Kidney glomerular epithelial cell (primary cell): ENCODE measurements at places on chromosomes 6 and 20.
A peak's percentile ranks its signal among the peaks of the same experiment; 100 is the strongest.

DNA sequence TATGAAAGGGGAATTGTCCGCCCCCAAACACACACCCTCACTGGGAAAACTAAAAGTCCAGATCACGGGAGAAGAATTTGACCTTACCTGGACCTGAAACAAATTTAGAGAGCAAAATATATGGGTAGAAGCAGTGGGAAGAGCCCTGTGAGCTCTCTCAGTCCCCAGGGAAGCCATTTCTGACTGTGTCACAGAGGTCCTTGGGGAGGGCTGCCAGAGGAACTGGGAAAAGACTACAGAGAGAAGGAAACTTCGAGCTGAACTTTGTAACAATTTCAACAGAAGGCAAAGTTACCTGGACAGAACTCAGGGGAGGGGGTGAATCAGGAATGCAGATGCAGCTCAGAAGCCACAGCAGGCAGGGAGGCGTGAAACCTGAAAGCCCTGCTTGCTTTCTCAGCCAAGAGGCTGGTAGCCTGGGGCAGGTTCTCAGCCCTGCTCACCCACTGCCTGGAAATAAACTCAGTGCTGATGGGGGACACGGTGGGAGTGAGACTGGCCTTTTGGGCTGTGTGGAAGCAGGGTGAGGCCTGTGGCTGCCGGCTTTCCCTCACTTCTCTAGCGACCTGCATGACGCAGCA is 163.8 kb downstream of the TMEM200A start:
- no peak for DNase-seq

- DNase-seq = peak; percentile 12
Measured at GRCh38 chr20:43448748-43449535, 8.8 kb upstream of the SRSF6 start.

DNA sequence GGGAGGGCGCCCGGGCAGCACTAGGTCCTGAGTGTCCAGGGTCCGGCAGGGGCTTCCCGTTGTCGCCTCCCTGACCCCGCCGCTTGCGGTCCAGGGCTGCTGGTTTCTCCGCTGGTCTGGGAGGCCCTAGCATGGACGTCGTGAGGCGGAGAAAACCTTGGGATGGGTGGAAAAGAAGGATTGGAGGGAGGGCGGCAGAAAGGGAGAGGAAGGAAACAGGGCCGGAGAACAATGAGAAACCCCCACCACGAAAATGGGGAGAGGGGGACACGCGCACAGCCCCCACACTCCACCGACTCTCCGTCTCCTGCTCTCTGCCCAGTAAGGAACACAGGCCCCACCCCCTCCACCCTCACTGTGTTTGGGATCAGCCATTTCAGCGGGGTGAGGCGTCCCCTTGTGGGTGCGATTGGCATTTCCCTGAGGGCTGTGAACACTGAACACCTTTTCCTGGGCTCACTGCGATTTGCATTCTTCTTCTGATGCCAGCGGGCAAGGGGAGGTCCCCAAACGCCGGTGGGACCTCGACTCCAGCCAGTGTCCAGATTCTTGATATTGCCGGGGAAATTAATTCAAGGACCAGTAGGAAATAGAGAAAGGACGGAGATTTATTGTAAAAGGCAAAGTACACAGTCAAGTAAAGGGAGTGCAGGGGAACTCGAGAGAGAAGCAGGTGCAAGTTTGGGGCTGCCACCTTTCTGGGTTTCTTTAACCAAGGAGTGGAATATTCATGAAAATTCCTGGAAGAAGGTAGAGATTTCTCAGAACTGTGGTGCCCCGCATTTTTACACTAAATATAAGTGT is 3.3 kb upstream of the RAET1G start:
- DNase-seq = peak; percentile 52

DNA sequence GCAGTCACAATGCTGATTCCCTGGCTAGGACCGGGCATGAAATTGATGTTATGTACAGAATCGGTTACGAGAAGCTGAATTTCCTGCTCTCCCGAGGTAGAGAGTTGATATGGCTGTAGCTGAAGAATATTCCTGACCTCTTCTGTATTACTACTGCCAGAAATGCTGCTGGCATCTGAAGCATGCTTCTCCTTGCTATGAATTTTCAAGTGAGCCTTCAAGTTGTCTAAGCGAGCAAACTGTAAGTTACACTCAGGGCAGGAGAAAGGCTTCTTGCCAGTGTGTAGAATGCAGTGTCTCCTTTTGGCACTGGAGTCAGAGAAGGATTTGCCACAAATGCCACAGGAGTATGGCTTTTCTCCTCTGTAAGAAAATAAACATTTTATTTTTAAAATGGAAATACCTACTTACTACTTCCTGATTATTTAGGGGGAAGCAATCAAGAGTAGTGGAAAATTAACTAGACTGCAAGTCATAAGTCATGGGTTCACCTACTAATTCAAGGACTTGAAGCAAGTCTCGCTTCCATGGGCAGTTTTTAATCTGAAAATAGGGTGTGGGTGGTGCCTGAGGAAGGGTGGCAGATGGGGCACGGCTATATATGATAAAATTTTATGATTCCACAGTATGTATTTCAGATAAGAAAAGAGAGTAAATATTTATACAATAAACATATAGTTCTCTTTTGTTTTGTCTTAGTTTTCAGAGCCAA is 10.8 kb upstream of the MICAL1 start:
- DNase-seq = no peak

GRCh38 chr6:7047128-7047527 is 60.6 kb upstream of the RREB1 start:
- DNase-seq = no peak

DNA sequence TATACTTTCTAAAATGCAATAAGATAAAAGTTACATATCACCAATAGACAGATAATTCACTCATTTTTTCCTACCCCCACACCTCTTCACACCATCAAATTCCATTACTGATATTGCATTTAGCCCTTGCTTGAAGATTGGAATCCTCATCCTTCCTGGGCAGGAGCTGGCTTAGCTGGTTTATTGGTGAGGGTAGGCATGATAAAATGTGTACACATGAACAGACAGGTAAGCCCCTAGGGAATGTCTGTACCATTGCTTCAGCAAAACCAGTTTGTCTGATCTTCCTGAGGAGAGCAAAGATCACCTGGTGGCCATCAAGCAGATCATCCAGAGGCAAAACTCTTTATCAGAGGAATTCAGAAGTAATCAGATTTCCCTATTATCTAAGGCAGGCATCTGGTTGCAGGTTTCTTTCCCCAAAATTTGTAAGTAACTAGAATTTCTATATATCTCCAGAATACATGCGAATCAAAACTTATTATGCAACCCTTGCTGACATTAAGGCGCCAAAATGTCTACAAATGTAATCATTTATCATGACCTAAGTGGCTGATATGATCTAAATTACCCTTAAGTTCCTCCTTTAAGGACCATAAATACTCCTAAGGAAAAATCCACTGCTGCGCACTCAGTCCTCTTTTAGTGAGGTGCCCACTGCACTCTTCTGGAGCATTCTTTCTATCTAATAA is 6.6 kb upstream of the FABP7 start:
- no peak for DNase-seq

GRCh38 chr6:109076377-109076776 is 18.3 kb downstream of the SESN1 start:
- DNase-seq = no peak

GRCh38 chr20:41701588-41702348 is 83.6 kb upstream of the CHD6 start:
- no peak for DNase-seq

GRCh38 chr20:2917266-2917665 is 44.0 kb downstream of the PTPRA start:
- DNase-seq = no peak

DNA sequence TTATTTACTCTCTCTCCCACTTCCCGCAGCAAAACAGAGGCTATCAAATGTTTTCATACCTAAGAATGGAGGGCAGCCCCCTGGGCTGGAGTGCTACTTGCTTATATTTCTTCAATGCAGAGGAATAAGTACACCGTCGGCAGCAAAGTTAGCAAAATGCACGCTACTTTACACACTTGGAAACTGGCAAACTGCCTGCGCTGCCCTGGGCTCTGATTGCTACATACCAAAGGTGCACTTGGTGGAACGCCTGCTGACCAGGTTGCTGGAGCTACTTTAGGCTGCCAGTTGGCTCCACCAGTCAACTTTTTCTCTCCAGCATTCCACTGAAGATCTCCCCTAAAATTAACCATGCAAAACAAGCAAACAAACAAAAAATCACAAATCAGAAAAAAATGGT is 62.4 kb downstream of the PRSS35 start:
- DNase-seq = peak; percentile 45

- no peak for DNase-seq
Measured at GRCh38 chr6:115817161-115817560, 243.5 kb downstream of the FRK start.

GRCh38 chr6:72941751-72942150 is 283.5 kb downstream of the KHDC1L start:
- DNase-seq = no peak

DNA sequence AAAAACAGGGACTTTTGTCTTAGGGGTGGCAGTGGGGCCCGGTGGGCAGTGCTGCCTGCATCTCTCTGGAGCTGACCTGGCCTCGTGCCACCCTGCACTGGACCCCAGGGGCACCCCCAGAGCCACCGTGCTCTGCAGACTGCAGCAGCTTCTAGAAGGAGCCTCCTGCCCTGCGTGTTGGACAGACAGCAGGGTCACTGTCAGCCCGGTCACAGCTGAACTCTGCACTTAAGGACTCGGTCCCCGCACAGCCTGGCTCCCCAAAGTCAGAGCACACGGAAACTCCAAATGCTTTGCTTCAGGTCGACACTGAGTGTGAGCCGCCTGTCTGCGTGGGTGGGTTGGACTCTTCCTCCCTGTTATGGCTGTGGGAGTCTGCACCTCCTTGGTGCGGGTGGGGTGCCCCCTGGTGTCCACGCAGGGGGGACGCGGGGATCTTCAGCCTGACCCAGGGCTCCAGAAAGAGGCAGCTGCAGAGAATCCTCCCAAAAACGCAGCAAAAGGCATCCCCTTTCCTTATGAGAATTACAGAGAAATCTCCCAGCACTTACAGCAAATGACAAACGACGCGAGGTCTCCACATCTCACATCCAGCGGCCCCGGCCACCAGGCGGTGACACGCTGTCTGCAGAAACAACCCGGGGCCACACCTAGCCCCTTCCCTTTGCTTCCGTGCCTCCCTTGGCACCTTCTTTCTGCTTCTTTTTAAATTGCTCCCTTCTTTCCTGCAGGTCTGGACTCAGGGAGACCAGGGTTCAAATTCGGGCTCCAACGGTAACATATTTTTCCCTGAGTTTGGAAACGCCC is 36.3 kb upstream of the DACT2 start:
- DNase-seq = peak; percentile 50

- DNase-seq = no peak
Measured at GRCh38 chr6:10415617-10416480, 975 bp upstream of the TFAP2A start.

- DNase-seq = no peak
Measured at GRCh38 chr6:28351087-28351486, 1.3 kb downstream of the ZKSCAN3 start.

- no peak for DNase-seq
Measured at GRCh38 chr6:109772883-109773431, 81.9 kb downstream of the FIG4 start.

DNA sequence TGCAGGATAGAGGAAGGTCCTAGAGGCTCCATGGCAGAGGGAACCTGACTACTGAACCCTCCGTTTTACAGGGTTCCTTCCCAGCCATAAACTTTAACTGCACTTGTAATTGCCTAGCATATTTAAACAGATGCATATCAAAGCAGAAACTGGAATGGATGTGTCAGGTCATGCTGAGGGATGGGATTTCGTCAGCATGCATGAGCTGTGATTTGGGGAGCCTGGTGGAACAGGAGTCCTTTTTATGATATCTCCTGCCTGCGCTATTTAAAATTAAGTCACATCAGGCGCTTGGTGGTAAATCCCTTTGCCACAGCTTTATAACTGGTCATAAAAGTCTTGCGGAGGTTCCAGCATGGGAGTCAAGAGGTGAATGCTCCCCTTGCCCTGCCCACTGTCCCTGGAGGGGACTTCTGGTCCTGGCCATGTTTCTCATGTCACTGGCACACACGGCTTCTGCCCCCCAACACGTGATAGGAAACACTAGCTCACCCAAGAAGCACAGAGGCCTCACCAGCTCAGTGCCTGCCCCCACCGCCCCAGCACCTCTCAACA is 26.0 kb upstream of the PCMTD2 start:
- DNase-seq = no peak

DNA sequence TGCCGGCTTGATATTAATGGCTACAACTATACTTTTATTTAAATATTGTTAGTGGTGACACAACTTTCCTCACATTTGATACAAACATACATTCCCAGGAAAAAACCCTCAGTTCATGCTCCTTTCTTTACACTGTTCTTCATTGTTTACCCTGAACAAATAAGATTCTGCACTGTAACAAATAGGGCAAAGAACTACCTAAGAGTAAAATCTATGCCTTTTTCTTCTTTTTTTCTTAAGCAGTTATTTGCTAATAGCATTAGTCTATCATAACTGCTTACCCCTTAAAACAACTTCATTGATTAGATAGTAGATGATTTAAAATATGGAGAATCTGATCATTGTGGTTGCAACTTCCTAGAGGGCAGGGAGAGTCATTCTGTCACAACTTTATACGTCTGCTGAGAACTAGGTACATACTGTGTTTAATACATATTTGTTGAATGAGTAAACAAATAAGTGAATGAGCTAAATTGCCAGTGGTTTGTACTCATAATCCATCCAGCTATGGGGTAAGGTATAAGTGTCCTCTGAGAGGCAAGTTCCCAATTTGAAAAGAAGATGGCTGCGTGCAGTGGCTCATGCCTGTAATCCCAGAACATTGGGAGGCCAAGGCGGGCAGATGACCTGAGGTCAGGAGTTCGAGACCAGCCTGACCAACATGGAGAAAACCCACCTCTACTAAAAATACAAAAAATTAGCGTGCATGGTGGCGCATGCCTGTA is 161.0 kb downstream of the CDK19 start:
- DNase-seq = no peak

- no peak for DNase-seq
Measured at GRCh38 chr6:11921751-11922150, 90.4 kb upstream of the HIVEP1 start.

- DNase-seq = no peak
Measured at GRCh38 chr6:16216501-16217155, 21.8 kb upstream of the GMPR start.

DNA sequence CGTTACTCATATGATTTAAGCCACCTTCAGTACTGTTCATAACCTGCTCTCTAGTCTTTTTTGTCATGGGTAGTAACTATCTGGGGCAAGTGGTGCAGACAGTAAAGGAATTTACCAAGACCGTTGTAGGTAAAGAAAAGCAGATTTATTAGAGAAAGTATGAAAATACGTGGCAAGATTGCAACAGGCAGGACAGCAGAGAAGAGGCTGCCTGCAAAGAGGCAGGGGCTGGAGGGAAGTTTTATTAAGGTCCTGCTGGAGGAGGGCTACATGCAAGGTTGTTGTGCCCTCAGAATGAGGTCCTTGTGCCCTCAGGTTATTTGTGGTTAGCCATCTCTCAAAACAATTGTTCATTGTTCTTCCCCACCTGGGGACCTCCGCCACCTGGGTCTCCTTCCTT is 444.3 kb downstream of the BCKDHB start:
- no peak for DNase-seq

DNA sequence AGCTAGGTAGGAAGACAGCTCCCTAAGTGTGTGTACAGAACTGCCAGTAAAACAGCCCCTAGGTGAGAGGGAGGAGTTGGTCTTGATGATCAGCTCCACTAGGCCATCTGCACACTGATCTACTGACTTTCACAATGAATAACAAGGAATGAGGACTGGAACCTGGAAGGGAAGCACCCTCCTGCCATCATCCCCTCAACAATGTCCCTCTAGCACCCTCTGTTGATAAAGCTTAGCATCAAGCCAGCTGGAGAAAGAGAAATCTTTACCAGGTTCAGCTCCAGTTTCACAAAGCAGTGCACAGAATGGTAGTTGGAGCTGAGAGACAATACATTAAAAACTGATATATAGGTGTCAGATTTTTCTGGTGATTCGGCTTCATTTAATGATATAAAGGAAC is 57.2 kb upstream of the IRAK1BP1 start:
- DNase-seq = peak; percentile 50

GRCh38 chr6:41777551-41778285 is 2.0 kb downstream of the FRS3 start:
- no peak for DNase-seq
